ENCODE measurements at places on chromosomes 16 and 17.

- no peaks in the 10 kb centered on the region for H3K27me3 ChIP-seq
- DNase-seq = no peak
- no peak overlapping the region for H3K4me3 ChIP-seq
- H3K27ac ChIP-seq = peak overlapping the region; percentile 95
- H3K36me3 ChIP-seq = no peaks in the 10 kb centered on the region
- H3K4me1 ChIP-seq = peaks cover 55% of the 10 kb centered on the region
These were observed 16.8 kb downstream of the AXIN2 start for GRCh38 chr17:65544672-65545071.

DNA sequence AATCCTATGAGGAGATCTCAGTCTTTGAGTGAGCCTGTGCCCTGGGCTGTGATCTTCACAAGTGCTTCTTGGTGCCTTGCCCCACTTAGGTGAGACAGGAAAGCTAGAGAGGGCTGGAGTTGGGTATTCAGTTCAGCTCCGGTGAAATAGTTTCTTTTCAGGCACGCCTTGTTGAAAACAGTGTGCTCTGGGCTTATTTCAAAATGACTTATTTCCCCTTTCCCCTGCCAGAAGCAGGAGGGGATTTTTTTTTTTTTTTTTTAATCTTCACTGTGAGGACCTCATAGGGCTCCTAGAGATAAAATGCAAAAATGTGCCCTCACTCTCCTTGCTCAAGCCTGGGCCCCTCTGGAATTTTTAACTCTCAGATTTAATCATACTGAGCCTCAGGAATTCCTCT is 27.2 kb downstream of the MOSMO start:
- H3K36me3 ChIP-seq = no peaks in the 10 kb centered on the region
- peak overlapping the region; percentile 10 for H3K27ac ChIP-seq
- H3K27me3 ChIP-seq = no peaks in the 10 kb centered on the region
- H3K4me3 ChIP-seq = no peak overlapping the region
- DNase-seq = no peak
- H3K4me1 ChIP-seq = peaks cover 8% of the 10 kb centered on the region

DNA sequence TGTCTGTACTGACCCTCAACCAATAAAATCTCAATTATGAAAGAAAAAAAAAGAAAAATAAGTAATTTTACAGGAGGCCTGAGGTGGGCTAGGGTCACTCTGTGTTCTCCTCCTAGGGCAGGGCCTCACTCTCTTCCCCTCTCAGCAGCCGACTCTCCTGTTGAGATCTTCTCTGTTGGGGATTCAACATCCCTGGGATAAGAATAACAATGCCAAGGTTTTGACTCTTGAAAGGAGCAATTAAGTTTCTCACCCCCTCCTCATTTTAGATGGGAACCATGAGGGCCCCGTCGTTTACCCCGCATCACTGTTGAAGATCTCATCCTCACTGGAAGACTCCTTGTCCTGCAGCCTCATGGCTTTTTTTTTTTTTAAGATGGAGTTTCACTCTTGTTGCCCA is 21.5 kb upstream of the BRCA1 start:
- H3K36me3 ChIP-seq = no peaks in the 10 kb centered on the region
- no peaks in the 10 kb centered on the region for H3K4me1 ChIP-seq
- H3K27ac ChIP-seq = no peak overlapping the region
- no peak for DNase-seq
- no peaks in the 10 kb centered on the region for H3K27me3 ChIP-seq

DNA sequence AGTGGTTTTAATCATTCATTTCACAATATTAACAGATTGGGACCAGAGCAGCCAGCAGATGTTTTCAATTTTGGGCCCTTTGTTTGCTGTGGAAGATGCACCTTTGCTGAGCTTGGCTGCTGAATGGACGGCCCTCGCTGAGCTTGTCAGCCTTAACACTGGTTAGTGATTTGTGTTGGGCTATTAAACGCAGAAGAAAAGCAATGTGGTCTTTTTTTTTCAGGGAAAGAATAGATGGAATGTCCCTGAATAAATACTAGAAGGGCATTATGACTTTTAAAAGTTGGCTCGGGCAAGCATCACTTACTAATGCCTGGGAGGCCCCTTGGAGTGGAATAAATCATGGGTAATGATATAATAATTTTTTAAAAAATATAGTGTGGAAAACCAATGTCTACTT is 297.0 kb downstream of the MAP2K6 start:
- H3K4me1 ChIP-seq = peaks cover 5% of the 10 kb centered on the region
- H3K36me3 ChIP-seq = no peaks in the 10 kb centered on the region
- no peak overlapping the region for H3K4me3 ChIP-seq
- no peak overlapping the region for H3K27ac ChIP-seq

GRCh38 chr16:54926166-54926838 is 4.4 kb upstream of the IRX5 start:
- peak overlapping the region; percentile 4 for H3K27ac ChIP-seq
- DNase-seq = no peak
- peaks cover 11% of the 10 kb centered on the region for H3K4me1 ChIP-seq

- DNase-seq = no peak
- no peak overlapping the region for H3K4me3 ChIP-seq
- no peaks in the 10 kb centered on the region for H3K27me3 ChIP-seq
- H3K4me1 ChIP-seq = peaks cover 41% of the 10 kb centered on the region
- no peaks in the 10 kb centered on the region for H3K36me3 ChIP-seq
These were observed 2.7 kb downstream of the C1QTNF1 start for GRCh38 chr17:79026376-79027273.

DNA sequence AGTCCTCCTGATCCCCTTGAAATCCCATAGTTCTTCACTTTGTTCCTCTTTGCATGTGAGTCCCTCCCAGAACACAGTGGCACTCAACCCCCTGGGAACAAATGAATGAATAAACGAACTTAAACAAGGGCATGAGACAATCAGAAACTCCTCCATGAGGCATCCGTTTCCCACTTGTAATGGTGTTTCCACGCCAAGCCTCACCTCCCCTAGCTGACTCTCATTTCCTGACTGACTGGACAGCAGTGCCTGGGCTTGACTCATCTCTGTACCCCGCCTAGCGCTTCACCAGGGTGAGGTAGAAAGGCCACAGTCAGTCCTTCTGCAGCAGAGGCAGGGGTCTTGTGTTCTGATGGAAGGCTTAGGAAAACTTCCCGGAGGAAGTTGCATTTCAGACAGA is 14.2 kb downstream of the KIF1C start:
- H3K4me3 ChIP-seq = no peak overlapping the region
- no peak for DNase-seq
- no peaks in the 10 kb centered on the region for H3K36me3 ChIP-seq
- H3K27ac ChIP-seq = no peak overlapping the region
- H3K4me1 ChIP-seq = no peaks in the 10 kb centered on the region

DNA sequence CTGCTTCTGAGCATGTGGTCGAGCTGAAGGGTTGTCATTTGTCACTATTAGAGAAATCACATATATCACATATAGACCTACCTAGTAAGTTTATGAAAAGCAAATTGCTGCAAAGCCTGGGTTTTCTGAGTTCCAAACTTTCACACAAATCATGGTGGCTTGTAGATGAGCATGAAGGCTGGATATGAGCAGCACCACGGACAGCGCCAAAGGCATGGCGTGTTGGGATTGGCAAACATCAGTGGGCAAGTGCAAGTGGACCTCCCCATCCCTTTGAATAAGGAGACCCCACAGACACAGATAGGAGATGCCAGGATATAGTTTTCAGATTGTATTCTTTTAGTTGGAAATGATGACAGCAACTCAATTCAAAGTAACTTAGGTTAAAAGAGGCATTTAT is 77.6 kb upstream of the CACNG3 start:
- no peaks in the 10 kb centered on the region for H3K27me3 ChIP-seq
- H3K36me3 ChIP-seq = no peaks in the 10 kb centered on the region
- H3K4me3 ChIP-seq = no peak overlapping the region
- DNase-seq = peak; percentile 13

GRCh38 chr17:75724016-75725003 is 3.1 kb downstream of the ITGB4 start:
- no peak overlapping the region for H3K4me3 ChIP-seq
- no peaks in the 10 kb centered on the region for H3K36me3 ChIP-seq
- no peak for DNase-seq
- H3K4me1 ChIP-seq = peaks cover 4% of the 10 kb centered on the region
- peak overlapping the region; percentile 89 for H3K27ac ChIP-seq

- DNase-seq = no peak
- peaks cover 7% of the 10 kb centered on the region for H3K4me1 ChIP-seq
- H3K36me3 ChIP-seq = no peaks in the 10 kb centered on the region
- H3K27ac ChIP-seq = peak overlapping the region; percentile 97
- H3K27me3 ChIP-seq = no peaks in the 10 kb centered on the region
These were observed 1.7 kb downstream of the TXNDC17 start for GRCh38 chr17:6642592-6642991.

DNA sequence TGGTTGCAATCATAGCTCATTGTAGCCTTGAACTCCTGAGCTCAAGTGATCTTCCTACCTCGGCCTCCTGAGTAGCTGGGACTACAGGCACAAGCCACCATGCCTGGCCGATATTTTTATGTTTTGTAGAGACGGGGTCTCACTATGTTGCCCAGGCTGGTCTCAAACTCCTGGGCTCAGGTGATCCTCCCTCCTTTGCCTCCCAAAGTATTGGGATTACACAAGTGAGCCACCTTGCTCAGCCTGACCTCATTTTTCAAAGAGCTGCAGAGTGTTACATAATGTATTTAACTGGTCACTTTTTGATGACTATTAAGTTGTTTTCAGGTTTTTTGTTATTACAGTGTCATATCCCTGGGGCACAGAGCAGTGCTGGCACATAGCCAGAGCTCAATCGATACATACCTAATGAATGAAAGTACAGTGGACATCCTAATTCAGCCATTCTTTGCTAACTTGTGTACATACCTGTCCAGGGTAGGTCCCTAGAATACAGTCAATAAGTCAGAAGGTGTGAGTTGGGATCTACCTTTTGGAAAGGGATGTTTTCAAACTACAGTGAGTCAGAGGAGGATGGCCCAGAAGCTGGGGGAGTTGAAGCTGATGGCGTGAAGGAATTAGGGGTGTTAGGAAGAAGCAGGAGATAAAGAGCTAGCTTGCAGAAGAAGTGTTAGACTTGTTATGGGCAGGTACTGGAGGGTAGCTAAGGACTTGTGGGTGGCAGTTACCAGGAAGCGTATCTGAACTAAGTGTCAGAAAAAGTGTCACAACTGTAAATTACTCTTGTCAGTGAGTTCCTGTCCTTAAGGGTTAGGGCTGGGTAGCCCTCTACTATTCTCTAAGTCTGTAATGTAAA is 20.1 kb upstream of the CYLD start:
- H3K4me3 ChIP-seq = no peak overlapping the region
- DNase-seq = no peak
- H3K4me1 ChIP-seq = peaks cover 12% of the 10 kb centered on the region
- no peaks in the 10 kb centered on the region for H3K36me3 ChIP-seq
- H3K27me3 ChIP-seq = no peaks in the 10 kb centered on the region

- no peaks in the 10 kb centered on the region for H3K27me3 ChIP-seq
- H3K4me1 ChIP-seq = no peaks in the 10 kb centered on the region
- no peak for DNase-seq
- H3K36me3 ChIP-seq = no peaks in the 10 kb centered on the region
These were observed 38.7 kb upstream of the FOXJ1 start for GRCh38 chr17:76179496-76180467.

GRCh38 chr17:50482516-50482915 is 3.9 kb downstream of the RSAD1 start:
- no peaks in the 10 kb centered on the region for H3K36me3 ChIP-seq
- H3K27ac ChIP-seq = peak overlapping the region; percentile 17
- H3K27me3 ChIP-seq = no peaks in the 10 kb centered on the region
- H3K4me3 ChIP-seq = no peak overlapping the region

DNA sequence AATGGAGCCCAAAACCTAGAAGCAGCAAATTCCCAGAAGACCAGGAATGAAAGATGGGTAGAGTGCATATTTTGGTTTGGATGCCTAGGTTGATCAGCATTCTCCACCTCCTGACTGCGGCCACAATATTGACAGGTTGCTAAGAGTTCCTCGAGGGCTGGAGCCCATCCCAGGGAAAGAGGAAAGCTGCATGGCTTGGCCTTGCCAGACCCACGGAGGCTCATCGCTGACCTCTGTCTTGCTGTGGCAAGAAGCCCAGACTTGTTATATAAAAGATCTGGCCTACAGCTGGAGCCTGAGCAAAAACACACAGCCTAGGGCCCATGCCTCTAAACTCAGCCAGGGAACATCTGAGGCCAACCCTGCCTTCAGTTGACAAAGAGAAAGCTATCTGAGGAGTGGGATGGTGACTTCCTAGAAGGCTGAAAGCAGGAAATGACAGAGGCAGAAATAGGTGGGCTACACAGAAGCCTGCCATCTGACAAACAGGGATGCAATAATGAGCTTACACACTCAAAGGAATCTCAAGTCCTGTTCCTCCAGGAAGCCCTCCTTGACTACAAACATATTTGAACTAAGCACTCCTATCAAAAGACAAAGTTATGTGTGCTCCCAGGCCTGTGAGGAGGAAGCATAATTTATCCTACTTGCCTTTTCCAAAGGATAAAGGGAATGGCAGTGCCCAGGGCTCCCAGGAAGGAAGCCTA is 22.5 kb upstream of the SLC35B1 start:
- no peaks in the 10 kb centered on the region for H3K4me1 ChIP-seq
- no peak for DNase-seq
- no peak overlapping the region for H3K4me3 ChIP-seq
- no peak overlapping the region for H3K27ac ChIP-seq

- H3K27me3 ChIP-seq = peaks cover 6% of the 10 kb centered on the region
- H3K36me3 ChIP-seq = no peaks in the 10 kb centered on the region
- H3K4me3 ChIP-seq = peak overlapping the region; percentile 37
- peaks cover 12% of the 10 kb centered on the region for H3K4me1 ChIP-seq
These were observed 857 bp upstream of the STAT5A start for GRCh38 chr17:42287305-42287976.

DNA sequence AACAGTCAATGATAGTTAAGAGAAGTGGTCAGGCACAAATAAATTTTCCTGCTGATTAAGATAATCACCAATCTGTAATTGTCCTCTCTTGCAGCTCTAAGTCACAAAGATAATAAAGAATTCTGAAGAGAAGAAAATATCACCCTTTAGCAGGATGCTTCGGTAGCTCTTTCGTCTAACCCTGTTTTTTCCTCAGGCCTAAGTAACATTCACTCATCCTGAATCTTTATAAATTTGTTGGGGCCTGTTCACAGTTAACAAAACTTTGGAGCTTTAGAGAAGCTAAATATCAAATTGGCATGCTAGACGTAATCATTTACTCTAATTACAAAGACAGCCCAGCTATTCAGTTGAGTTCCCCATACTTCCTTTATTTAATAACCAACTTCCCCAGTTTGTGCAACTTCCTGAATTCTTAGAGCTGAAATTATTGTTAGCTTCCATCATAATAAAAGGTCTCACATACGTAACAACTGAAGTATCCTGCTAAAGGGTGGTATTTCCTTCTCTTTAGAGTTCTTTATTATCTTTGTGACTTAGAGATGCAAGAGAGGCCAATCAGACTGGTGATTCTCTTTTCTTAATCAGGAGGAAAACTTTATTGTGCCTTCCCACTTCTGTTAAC is 118.6 kb downstream of the TANGO6 start:
- no peak overlapping the region for H3K27ac ChIP-seq
- H3K4me3 ChIP-seq = no peak overlapping the region
- H3K4me1 ChIP-seq = no peaks in the 10 kb centered on the region

Measured in hepatocyte (in vitro differentiated cells).